Left lung (tissue), 14 donors: ENCODE measurements at places on chromosomes 2 and 18. TPM values are rescaled to one million over a fixed set of nuclear protein-coding genes. Genes with fewer than 3 reads are reported as not detected.
A peak's percentile ranks its signal among the peaks of the same experiment; 100 is the strongest.

- H3K36me3 ChIP-seq: no peaks in the 10 kb centered on the region
- H3K27me3 ChIP-seq: no peaks in the 10 kb centered on the region
- no peak overlapping the region for H3K27ac ChIP-seq
Measured at GRCh38 chr2:218713922-218714321, 3.3 kb downstream of the TTLL4 start.

CWC22 gene
- 13.9 TPM for total RNA-seq

DNA sequence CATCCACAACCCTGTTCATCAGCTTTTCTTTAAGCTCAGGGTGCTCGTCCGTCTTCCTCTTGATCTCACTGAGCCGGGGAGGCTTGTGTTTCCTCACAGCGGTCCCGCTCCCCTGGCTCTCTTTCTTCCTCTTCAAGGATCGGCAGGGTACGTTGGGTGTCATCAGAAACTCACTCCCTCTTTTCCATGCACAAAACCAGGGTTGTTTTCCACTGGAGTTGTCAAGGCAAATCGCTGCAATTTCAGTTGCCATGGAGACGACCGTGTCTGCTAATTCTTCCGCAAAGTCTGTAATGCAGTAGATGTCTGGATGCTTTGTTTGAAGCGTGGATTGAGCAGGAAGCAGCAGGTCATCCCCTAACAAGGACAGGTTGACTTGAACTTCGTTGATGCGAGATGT, 146.4 kb downstream of the DAW1 start:
- no peak overlapping the region for H3K4me3 ChIP-seq
- no peaks in the 10 kb centered on the region for H3K4me1 ChIP-seq
- DNase-seq: no peak
- H3K27ac ChIP-seq: no peak overlapping the region
- no peaks in the 10 kb centered on the region for H3K27me3 ChIP-seq

DNA sequence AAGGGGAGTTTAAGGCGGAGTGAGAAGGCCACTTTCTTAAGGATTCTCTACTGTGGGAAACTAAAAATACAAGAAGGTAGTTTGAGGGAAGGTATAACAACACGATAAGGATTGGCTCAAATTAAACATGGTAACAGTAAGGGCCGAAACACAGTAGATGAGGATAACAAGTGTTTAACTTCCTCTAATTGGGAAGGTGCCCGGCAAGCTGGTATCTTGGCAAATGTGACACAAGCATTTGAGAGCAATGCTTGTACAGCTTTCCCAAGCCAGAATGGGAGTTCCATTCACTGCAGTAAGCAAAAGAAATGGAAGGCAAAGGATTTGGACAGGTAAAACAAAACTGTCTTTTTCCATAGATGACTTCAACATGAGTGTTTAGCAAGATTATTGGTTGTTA, 19.8 kb downstream of the USP40 start:
- no peak for DNase-seq
- H3K27me3 ChIP-seq: no peaks in the 10 kb centered on the region
- no peak overlapping the region for H3K27ac ChIP-seq
- no peaks in the 10 kb centered on the region for H3K4me1 ChIP-seq

- H3K27me3 ChIP-seq: no peaks in the 10 kb centered on the region
- H3K36me3 ChIP-seq: no peaks in the 10 kb centered on the region
Measured at GRCh38 chr18:13455960-13456481, 237.5 kb downstream of the LDLRAD4 start.

LOXL3 gene
- total RNA-seq: 10.8 TPM

DNA sequence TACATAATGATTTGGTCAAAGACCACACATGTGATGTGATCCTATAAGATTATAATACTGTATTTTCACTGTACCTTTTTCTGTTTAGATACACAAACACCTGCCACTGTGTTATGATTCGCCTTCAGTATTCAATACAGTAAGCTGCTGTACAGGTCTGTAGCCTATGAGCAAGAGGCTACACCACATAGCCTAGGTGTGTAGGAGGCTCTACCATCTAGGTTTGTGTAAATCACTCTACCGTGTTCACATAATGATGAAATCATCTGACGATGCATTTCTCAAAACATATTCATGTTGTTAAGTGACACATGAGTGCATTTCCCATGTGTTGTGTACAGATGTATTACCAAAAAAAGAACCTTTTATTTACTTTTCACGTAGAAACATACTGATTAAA, 74.5 kb downstream of the USP40 start:
- H3K4me1 ChIP-seq: peaks cover 10% of the 10 kb centered on the region
- peaks cover 38% of the 10 kb centered on the region for H3K36me3 ChIP-seq
- DNase-seq: no peak
- H3K27me3 ChIP-seq: no peaks in the 10 kb centered on the region

GRCh38 chr2:28637066-28638047, 114.3 kb upstream of the PPP1CB start:
- H3K4me3 ChIP-seq: no peak overlapping the region
- no peaks in the 10 kb centered on the region for H3K27me3 ChIP-seq
- H3K4me1 ChIP-seq: no peaks in the 10 kb centered on the region
- H3K27ac ChIP-seq: peak overlapping the region; percentile 19
- H3K36me3 ChIP-seq: no peaks in the 10 kb centered on the region
- no peak for DNase-seq

GRCh38 chr2:51297488-51297887, 265.6 kb upstream of the NRXN1 start:
- no peaks in the 10 kb centered on the region for H3K27me3 ChIP-seq
- H3K36me3 ChIP-seq: no peaks in the 10 kb centered on the region
- DNase-seq: no peak
- no peak overlapping the region for H3K27ac ChIP-seq
- H3K4me1 ChIP-seq: no peaks in the 10 kb centered on the region

- no peak overlapping the region for H3K4me3 ChIP-seq
- H3K27me3 ChIP-seq: no peaks in the 10 kb centered on the region
- H3K36me3 ChIP-seq: no peaks in the 10 kb centered on the region
- no peak overlapping the region for H3K27ac ChIP-seq
- no peak for DNase-seq
- H3K4me1 ChIP-seq: no peaks in the 10 kb centered on the region
Measured at GRCh38 chr2:42638080-42638784, 69.8 kb downstream of the MTA3 start.

- H3K27ac ChIP-seq: peak overlapping the region; percentile 99
- peaks cover 65% of the 10 kb centered on the region for H3K4me1 ChIP-seq
- H3K27me3 ChIP-seq: no peaks in the 10 kb centered on the region
- no peaks in the 10 kb centered on the region for H3K36me3 ChIP-seq
- DNase-seq: no peak
- peak overlapping the region; percentile 52 for H3K4me3 ChIP-seq
Measured at GRCh38 chr2:70123829-70124116, 36.5 kb downstream of the PCBP1 start.

GTF2A1L gene
- total RNA-seq: 0.34 TPM

ZNF24 gene
- total RNA-seq: 48.9 TPM

DNA sequence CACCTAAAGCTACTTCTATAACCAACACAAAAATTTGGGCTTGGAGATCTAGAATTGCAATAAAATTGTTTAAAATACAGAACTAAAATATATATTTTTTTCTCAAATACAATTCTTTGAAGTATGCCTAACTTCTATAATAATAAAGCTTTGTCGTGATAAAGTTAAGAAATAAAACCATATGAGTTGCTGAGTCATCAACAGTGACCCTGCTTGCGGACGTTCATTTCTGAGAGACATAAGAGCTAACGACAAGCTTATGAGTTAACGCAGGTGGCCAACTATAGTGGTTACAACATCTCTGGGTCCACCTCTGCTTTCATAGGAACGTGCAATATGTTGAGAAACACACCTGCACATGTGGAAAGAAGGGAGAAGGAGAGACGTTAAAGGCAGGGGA, 407.1 kb upstream of the SLC14A2 start:
- no peak overlapping the region for H3K4me3 ChIP-seq
- no peak overlapping the region for H3K27ac ChIP-seq
- H3K36me3 ChIP-seq: no peaks in the 10 kb centered on the region
- DNase-seq: no peak

GRCh38 chr18:51196811-51197660, 445 bp downstream of the MEX3C start:
- H3K4me3 ChIP-seq: peak overlapping the region; percentile 90
- peak; percentile 74 for DNase-seq
- H3K27me3 ChIP-seq: no peaks in the 10 kb centered on the region
- peak overlapping the region; percentile 94 for H3K27ac ChIP-seq
- H3K36me3 ChIP-seq: no peaks in the 10 kb centered on the region

KIF1A gene
- 0.87 TPM for total RNA-seq

- H3K36me3 ChIP-seq: no peaks in the 10 kb centered on the region
- H3K27ac ChIP-seq: no peak overlapping the region
- H3K4me3 ChIP-seq: no peak overlapping the region
- no peak for DNase-seq
- H3K27me3 ChIP-seq: no peaks in the 10 kb centered on the region
Measured at GRCh38 chr2:121239969-121240368, 45.0 kb downstream of the TFCP2L1 start.

PRSS56 gene
- not detected for total RNA-seq

- H3K4me1 ChIP-seq: no peaks in the 10 kb centered on the region
- no peak overlapping the region for H3K4me3 ChIP-seq
- no peaks in the 10 kb centered on the region for H3K36me3 ChIP-seq
- H3K27ac ChIP-seq: no peak overlapping the region
- no peak for DNase-seq
Measured at GRCh38 chr18:67969458-67969857, 452.9 kb upstream of the DSEL start.

PSMD14 gene
- 40.7 TPM for total RNA-seq

SERPINB12 gene
- total RNA-seq: not detected

CD8B2 gene
- 0.10 TPM for total RNA-seq

DNA sequence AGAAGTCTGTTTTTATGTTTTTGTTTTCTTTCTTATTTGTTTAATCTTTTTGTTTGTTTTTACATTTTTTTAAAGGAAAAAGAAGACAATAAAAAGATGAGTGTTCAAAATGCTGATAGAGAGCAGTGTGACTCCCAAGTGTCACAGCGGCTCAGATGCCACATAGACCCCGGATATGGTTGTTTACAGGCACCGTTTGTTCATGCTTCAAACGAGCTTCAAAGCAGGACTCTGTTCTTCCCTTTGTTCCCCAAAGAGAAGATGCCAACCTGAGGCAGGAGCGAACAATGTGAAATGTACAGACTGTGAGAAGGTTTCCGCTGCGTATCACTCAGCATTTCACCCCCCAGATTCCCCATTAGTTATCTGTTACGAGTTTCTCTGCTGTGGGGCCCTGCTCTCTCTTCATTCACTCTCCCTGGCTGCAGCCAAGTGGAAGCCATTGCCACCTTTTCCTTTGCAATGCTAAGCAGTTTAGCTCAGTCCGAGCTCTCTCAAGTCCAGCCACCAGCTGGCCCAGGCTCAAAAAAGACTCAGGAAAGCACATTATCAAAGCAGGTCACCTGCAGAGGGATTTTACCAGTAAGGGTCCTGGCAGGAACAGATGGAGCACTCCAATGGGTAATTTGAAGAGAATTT, 36.4 kb upstream of the PHLPP1 start:
- H3K4me3 ChIP-seq: no peak overlapping the region

DNAH7 gene
- 1.6 TPM for total RNA-seq

TEKT4 gene
- total RNA-seq: 1.8 TPM

GRCh38 chr2:158822193-158822592, 27.1 kb downstream of the DAPL1 start:
- H3K27ac ChIP-seq: no peak overlapping the region
- H3K4me3 ChIP-seq: no peak overlapping the region
- peak; percentile 21 for DNase-seq
- H3K36me3 ChIP-seq: no peaks in the 10 kb centered on the region
- H3K27me3 ChIP-seq: no peaks in the 10 kb centered on the region

DNA sequence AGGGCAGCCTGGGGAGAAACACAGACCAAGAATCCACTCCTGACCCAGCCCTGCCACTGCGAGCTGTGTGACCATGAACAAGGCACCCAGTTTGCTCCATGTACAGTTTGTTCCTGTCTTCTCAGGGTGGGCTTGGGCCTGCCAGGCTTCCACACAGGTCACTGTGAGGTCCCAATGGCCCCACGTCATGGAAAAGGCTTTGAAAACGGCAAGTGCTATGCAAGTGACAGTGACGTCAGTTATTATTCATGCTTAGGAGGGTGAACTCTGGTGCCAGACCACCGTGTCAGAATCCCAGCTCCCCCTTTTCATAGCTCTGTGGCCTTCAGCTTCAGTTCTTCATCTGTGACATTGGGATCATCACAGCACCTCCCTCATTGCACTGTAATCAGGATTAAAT, 87.1 kb downstream of the TNS1 start:
- peaks cover 4% of the 10 kb centered on the region for H3K36me3 ChIP-seq
- DNase-seq: no peak
- no peak overlapping the region for H3K4me3 ChIP-seq
- H3K27ac ChIP-seq: peak overlapping the region; percentile 71
- no peaks in the 10 kb centered on the region for H3K27me3 ChIP-seq

FAM237A gene
- not detected for total RNA-seq

DNA sequence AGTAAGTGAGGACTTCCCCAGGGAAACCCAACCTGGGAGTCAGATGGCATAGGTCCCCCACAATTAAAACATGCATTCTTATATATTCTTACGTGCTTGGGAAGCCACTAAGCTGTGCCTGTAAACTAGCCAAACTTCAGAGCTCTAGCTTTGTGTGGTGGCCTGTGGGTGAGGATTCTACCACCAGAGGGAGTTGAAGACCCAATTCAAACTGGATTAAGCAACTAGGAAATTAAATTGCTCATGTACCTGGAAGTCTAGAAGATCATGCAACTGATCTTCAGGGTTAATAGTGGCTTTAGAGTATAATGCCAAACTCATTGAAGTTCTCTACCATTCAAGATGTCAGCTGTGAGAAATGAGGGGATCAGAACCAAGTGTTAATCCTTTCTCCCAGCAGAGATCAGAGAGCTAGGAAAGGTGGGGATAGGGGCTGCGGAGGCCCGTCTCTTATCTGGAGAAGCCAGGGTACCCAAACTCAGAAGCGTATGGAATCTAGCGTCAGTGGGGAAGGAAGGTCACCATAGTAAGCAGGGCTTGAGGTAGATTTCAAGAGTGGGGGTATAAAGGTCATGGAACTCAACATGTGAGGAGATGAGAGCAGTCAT, 53.2 kb upstream of the CCDC85A start:
- H3K4me3 ChIP-seq: no peak overlapping the region
- no peak overlapping the region for H3K27ac ChIP-seq
- no peaks in the 10 kb centered on the region for H3K4me1 ChIP-seq
- no peaks in the 10 kb centered on the region for H3K27me3 ChIP-seq

GRCh38 chr2:132991471-132992045, 321.6 kb upstream of the LYPD1 start:
- H3K27me3 ChIP-seq: no peaks in the 10 kb centered on the region
- no peaks in the 10 kb centered on the region for H3K4me1 ChIP-seq
- H3K27ac ChIP-seq: no peak overlapping the region
- DNase-seq: no peak
- H3K4me3 ChIP-seq: no peak overlapping the region

GRB14 gene
- total RNA-seq: 9.4 TPM

GRCh38 chr18:21459706-21460286, 140.7 kb downstream of the ESCO1 start:
- no peaks in the 10 kb centered on the region for H3K36me3 ChIP-seq
- no peak overlapping the region for H3K4me3 ChIP-seq
- H3K4me1 ChIP-seq: no peaks in the 10 kb centered on the region

GRCh38 chr18:6728809-6729246, 688 bp upstream of the ARHGAP28 start:
- DNase-seq: no peak
- H3K27ac ChIP-seq: peak overlapping the region; percentile 85

GRCh38 chr2:16507655-16508489, 157.8 kb downstream of the CYRIA start:
- H3K27me3 ChIP-seq: peaks cover 19% of the 10 kb centered on the region
- no peaks in the 10 kb centered on the region for H3K36me3 ChIP-seq
- no peak overlapping the region for H3K27ac ChIP-seq
- peak; percentile 38 for DNase-seq
